Myometrial cell (primary cell): ENCODE measurements at places on chromosomes 2 and 18. TPM values are rescaled to one million over a fixed set of nuclear protein-coding genes. Genes with fewer than 3 reads are reported as not detected.

Gene HOXD4
- total RNA-seq = 0.18 and 2.0 TPM in 2 replicates

Gene MPHOSPH10
- total RNA-seq = 10.1 and 13.1 TPM in 2 replicates

Gene TMEM169
- 1.1 and 2.0 TPM in 2 replicates for total RNA-seq

Gene LIMS3
- total RNA-seq = 1.6 and 10.1 TPM in 2 replicates

Gene PLGLB2
- total RNA-seq = not detected in 2 replicates

Gene CGREF1
- total RNA-seq = 0.29 and 1.8 TPM in 2 replicates

Gene GAL3ST2
- total RNA-seq = not detected in 2 replicates

Gene TMEM37
- 3.2 and 4.1 TPM in 2 replicates for total RNA-seq

Gene AP1S3
- total RNA-seq = 2.3 and 5.0 TPM in 2 replicates

Gene LMAN2L
- 32.3 and 34.2 TPM in 2 replicates for total RNA-seq

Gene LINC00305
- not detected in 2 replicates for total RNA-seq

Gene PRSS56
- not detected in 2 replicates for total RNA-seq
